ENCODE measurements at places on chromosomes 7 and 10.

DNA sequence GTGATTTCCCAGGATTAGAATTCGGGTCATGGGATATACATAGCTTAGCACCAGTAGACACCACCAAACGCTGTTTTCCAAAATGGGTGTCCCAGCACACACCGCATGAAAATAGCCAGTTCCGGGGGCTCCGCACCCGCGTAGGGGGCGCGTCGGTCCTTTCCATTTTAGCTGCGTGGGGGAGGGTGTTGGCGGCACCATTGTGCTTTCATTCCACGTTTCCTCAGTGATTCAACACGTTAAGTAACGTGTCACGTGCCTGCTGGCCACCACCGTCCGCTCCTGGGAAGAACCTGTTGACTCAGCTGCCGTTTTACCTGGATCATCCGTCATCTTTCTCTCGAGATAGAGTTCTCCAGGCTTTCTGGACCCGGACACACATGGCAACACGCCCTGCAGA lies 25.6 kb upstream of the ADGRA1 start:
- DNase-seq: no peak

DNA sequence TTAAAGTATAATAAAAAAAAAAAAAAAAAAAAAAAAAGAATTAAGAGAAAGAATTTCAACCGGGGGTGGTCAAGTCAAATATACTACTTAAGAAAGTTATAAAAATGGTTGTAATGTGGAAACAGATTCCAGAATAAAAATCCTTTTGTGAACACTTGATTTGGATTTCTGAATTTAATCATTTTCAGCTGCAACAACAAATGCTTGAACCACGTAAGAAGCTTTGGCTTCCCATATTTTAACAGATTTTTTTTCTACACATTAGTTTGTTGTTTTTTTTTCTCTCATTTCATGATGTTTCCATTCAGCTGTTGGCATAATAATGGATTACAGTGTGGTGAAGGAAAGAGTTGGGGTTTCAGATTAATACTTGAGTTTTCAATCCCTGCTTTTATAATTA lies 137.3 kb upstream of the AGR3 start:
- DNase-seq: no peak

- no peak for DNase-seq
Observed at GRCh38 chr10:6950133-6950532, 370.1 kb upstream of the PRKCQ start.

- DNase-seq: no peak
Observed at GRCh38 chr10:36026656-36027390, 384.7 kb upstream of the FZD8 start.

DNA sequence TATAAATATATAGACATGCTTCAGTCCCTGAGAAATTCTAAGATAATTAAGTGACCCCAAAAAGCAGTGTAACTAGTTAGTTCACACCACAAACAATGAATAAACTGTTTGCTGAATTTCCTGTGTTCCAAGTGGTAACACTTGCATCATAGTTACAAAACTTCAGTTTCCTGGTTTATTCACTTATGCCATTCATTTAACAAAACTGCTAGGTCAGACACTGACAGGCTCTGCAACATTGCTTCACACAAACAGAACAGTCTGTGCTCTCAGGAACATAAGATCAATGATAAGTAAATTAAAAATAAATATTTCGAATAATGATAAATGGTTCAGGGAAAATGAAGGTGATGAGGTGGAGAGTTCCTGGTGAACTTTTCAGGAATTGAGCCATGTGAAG lies 133.3 kb upstream of the NAMPT start:
- no peak for DNase-seq

DNA sequence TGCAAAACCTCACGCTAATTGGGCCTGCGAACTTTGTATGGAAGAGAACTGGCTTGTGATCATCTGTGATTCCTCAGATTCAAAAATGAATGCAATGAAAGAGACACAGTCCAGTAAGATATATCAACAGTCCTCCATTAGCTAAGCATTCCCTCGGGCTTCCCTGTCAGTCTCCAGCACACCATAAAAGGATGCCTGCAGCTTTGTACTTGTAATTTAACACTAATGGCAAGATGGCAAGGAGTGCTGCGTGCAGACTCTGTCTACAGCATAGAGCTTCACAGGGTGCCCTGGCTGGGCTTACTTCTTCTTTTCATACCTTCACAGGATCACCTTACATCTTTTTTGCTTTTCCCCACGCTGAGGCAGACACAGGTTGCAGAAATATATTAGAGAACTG lies 200.0 kb downstream of the GFRA1 start:
- DNase-seq: no peak

GRCh38 chr10:84352251-84352842 lies 24.0 kb downstream of the CCSER2 start:
- no peak for DNase-seq

GRCh38 chr10:3427347-3427746 lies 254.8 kb upstream of the PITRM1 start:
- DNase-seq: no peak

GRCh38 chr7:19575909-19576557 lies 132.8 kb downstream of the POLR1F start:
- DNase-seq: no peak
